NCI-H226 (cell line): ENCODE measurements at places on chromosomes 2 and 18.
A peak's percentile ranks its signal among the peaks of the same experiment; 100 is the strongest.

DNA sequence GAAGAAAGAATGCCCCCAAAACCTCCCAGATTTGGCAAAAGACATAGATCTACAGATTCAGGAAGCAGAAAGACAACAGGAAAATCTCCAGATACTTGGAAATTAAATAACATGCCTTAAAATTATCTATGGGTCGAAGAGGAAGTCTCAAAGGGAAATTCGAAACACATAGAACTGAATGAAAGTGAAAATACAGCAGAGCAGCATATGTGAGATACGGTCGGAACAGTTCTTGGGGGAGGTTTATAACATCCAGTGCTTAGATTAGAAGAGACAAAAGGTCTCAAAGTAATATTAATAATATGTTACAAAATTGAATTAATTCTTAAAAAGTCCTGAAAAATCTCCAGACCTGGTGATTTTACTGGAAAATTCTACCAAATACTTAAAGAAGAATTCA is 14.3 kb downstream of the KCNG2 start:
- no peak for DNase-seq

DNA sequence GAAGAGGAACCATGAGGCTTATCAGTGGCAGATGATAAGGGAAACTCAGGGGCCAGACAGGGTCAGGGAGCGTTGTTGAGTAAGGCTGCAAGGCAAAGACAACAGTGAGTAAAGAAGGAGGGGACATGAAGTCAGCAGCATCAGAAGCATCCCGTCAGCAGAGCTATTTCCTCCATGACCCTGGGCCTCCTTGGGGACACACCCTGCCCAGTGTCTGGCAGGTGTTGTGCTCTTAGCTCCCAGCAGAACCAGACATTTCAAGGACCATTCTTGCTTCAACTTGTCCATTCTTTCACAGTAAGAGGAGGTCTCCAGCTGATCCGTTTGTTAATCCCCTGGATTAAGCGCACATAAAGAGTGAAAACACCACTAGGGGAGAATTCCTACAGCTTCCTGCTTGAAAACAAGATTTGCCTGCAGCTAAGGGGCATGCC is 88.7 kb upstream of the MEIS1 start:
- DNase-seq: no peak

DNA sequence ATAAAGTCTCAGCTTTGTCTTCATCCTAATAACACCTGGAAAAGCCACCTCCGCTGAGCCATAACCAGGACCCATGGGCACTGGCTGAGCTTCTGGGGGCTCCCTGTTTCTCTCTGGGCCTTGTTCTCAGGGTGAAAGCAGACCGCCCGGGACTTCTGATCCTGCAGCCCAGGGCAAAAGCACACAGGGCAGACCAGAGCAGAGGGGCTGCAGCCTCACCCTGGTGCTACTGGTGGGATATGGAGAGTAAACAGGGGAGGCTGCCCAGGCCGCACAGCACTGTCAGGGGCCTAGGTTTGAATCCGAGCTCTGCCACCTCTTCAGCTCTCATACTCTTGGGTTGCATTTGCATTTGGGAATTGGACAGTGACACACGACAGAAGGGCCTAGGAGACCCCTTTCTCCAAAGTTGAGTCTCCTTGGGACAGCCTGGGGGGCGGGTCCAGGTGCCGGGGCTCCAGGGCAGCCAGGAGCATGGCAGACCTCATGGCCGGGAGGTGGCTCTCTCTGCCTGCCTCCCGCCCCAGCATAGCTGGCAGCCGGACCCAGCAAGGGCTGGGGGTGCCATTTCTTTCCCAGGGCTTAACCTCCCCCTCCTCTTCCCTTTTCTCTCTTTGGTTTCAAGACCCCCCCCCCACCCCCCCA is 164.9 kb downstream of the INHBB start:
- DNase-seq: no peak

GRCh38 chr18:73059280-73059679 is 191.5 kb upstream of the NETO1 start:
- DNase-seq: no peak

DNA sequence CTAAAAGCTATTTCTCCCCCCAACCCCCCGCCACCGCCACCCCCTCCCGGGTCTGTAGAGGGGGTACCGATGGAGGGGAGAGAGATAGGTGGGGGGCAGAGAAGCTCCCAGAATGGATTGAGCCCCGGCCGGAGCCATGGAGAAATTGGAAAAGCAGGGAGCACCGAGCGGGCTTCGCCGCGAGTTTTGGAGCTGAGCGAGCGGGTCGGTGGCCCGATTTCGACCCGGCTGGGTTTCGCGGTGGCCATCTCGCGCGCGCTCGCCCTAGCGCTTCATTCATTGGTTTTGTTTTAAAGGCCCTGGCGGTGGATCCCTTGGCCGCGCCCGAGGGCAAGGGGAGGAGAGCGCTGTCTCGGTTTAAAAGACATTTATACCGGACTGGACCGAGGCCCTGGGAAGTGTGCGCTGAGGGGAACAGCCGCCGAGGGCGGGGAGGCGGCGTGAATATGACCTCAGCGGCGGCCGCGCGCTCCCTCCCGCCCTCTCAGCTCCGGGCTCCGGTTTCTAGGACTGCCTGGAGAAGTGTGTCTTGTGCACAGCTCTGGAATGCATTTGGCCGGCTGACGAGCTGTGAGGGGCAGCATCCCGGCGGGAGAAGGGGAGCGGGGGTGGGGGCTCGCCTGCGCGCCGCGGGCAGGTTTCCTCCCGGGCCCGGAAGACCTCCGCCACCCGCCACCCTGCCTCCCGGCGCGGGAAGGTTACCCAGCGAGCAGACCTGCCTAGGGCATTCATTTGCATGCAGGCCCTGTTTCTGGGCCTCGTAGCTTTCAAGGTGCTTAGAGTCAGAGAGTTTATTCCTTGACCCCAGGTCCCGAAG is 1.7 kb upstream of the SMAD7 start:
- peak; percentile 64 for DNase-seq

DNA sequence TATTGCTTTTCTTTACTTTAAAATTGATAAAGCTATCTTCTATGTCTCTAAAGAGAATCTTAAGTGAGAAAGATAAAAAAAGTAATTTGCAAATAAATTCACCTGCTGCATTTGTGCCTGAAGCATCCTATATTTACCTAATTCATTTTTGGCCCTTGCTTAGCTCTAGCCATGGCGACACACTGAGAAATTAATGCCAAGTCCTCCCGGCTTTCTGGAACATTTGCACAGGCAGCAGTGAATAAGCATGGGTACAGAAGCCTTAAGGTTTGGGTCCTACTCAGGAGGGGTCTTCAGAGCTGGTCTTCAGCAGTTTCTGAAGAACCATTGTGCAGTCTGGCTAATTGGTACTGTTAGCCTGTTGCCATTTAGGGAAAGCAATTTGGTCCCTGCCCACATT is 73.9 kb upstream of the ZEB2 start:
- DNase-seq: no peak

- DNase-seq: no peak
Observed at GRCh38 chr2:165376571-165376975, 92.9 kb upstream of the CSRNP3 start.
